NCI-H2171 (cell line): ENCODE measurements at places on chromosomes 6 and 20.

GRCh38 chr6:71982389-71982788 lies 96.0 kb downstream of the RIMS1 start:
- DNase-seq = no peak

DNA sequence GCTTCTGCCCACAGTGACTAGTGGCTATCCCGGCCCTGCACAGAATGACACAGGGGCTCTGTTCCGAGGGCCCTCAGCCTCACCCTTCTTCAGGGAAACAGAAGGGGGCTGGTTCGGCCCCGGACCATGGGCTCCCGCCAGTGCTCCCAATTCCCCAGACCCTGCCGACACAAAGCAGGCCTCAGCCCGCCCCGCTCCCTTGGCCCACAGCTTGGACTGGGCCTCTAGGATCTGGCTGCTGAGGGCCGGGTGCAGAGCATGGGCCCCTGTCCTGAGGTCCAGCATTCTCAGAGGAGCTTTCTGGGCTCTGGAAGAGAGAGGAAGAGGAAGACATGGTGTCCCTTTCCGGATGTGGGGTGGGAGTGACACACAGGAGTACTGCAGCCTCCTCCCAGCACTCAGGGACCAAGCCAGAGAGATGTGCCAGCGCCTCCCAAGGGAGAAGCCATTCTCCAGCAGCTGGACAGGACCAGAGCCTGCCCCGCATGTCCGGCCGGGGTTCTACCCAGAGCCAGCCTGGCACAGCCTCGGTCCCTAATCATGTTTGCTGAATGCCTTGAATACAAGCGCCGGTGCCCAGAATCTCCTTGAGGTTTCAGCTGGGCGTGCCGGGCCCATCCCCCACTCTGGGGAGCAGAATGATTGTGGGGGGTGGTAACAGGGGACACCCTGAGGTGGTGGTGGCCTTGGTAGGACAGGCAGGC lies 23.9 kb downstream of the C20orf203 start:
- no peak for DNase-seq

DNA sequence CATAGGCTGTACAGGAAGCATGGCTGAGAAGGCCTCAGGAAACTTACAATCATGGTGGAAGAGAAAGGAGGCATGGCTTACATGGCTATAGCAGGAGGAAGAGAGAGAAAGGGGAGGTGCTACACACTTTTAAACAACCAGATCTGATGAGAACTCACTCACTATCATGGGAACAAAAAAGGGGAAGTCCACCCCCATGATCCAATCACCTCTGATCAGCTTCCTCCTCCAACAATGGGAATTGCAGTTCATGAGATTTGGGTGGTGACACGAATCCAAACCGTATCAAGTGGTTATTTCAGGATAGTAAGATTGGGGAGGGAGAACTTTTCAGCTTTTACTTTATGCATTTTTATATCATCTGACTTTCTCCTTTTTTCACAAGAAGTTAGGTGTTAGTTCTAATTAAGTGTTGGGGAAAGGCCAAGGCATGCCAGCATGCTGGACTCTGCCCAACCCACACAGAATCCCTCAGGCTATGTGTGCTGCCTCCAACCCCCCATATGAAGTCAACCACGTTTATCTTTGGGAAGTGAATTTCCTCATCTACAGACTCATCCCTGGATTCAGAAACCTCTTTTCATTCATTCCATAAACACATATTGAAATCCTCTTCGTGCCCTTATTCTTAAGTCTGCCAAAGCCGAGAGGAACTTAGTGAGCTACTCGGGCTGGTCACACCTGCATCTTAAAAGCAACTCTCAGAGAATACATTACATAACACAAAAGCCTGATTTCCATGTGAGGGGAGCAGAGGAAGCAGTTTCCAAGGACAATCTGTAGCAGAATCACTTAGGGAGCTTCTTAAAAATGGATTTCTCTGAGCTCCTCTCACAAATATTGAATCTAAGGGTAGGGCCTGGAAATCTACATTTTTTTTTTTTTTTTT lies 16.7 kb upstream of the CLIC5 start:
- DNase-seq = no peak

- no peak for DNase-seq
Measured at GRCh38 chr6:44192428-44193041, 24.2 kb upstream of the MYMX start.

DNA sequence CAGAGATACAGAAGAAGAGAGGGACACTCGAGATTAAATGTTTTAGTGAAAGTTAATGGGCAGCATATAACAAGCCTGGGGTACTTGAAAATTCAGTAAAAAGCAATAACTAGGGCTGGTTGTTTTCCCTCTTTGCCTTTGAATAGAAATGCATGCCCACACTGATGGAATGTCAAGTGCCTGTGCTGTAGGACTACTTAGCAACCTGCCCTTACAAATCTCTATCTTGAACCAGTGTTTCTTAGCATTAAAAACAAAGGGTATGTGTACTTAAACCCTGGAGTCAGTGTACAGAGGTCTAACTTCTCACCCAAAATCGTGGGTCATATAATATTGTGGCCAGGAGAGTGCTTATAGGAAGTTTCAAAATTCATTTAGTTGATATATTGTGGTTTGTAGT lies 37.1 kb downstream of the RNF144B start:
- no peak for DNase-seq

DNA sequence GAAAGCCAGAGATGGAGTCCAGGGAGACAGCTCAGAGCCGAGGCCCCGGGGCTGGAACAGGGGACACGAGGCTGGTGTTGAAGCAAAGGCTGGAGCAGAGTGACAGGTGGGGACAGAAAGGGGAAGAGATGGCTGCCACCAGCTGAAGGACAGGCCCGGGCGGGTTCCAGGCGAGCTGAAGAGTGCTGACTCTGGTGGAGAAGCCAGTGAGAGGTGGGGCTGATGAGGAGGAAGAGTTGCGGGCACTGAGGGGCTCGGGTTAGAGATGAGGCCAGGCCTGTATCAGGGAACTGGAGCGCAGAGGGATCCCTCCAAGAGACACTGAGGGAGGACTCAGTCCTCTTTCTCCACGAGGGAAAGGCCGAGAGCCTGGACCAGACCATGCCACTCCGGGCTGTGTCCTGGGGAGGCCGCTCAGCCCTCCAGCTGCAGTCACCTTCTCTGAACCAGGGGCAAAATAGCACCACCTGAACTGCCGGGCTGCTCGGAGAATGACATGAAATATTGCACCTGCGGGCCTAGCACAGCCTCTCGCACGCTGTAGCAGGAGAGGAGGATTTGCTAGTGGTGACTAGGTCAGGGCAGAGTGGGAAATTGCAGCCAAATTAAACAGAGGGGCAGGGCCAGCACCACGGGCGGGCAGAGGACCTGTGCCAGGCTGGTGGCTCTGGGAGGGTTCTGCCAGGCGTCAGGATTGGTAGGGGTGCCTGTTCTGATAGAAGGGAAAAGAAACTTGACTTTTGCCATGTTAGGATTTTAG lies 175.9 kb downstream of the ZDHHC14 start:
- no peak for DNase-seq

- DNase-seq = no peak
Measured at GRCh38 chr6:141552031-141552430, 580.7 kb upstream of the GJE1 start.

DNA sequence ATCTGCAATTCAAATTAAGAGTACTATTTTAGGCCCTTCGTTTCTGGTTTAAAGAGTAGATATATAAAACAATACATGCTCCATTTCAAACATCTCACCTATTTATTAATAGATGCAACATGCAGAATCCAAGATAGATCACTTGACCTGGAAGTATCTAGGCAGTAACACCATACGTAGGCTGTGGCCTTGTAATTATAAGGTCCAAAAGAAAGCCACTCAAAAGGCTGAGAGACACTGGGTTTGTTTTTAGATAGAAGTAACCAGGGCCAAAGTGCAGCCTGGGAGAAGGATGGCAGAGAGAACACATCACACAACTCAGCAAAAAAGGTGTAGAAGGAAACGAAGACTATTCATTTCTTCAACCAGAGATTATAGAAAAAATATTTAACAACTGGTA lies 8.4 kb upstream of the GFOD1 start:
- no peak for DNase-seq

- no peak for DNase-seq
Measured at GRCh38 chr6:14771016-14771415, 474.9 kb upstream of the JARID2 start.

- no peak for DNase-seq
Measured at GRCh38 chr6:123909989-123910388, 106.3 kb downstream of the NKAIN2 start.

- no peak for DNase-seq
Measured at GRCh38 chr6:10610289-10610688, 84.1 kb downstream of the C6orf52 start.

GRCh38 chr6:97347111-97347510 lies 64.1 kb upstream of the MMS22L start:
- no peak for DNase-seq

DNA sequence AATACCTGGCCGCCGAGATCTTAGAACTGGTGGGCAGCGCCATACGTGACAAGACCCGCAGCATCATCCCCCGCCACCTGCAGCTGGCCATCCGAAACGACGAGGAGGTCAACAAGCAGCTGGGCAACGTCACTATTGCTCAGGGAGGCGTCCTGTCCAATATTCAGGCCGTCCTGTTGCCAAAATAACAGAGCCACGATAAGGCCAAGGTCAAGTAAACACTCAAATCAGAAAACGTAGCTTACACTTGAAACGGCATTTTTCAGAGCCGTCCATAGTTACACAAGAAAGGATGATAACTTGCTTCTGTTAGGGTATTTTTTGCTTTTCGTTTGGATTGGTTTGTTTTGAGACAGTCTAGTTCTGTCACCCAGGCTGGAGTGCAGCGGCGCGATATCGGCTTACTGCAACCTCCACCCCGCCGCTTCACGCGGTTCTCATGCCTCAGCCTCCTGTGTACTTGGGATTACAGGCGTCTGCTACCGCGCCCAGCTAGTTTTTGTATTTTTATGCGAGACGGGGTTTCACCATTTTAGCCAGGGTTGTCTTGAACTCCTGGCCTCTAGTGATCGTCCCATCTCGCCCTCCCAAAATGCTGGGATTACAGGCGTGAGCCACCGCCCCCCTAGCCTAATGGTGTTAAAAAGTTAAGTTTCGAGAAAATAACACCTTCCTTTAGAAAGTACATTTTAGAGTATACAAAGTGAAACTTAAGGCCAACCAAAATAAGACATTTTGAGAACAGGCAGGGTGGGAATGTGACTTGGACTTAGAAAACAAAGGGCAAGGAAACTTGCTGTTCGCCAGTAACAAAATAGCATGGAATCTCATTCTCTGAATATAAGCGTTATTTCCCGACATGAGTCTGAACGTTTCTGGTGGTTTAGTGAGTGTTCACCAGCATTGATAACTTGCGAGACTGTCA lies 42.8 kb upstream of the HFE start:
- no peak for DNase-seq

- no peak for DNase-seq
Measured at GRCh38 chr20:52349806-52350205, 158.2 kb upstream of the ZFP64 start.

- no peak for DNase-seq
Measured at GRCh38 chr6:88840796-88841539, 122.5 kb downstream of the RNGTT start.

DNA sequence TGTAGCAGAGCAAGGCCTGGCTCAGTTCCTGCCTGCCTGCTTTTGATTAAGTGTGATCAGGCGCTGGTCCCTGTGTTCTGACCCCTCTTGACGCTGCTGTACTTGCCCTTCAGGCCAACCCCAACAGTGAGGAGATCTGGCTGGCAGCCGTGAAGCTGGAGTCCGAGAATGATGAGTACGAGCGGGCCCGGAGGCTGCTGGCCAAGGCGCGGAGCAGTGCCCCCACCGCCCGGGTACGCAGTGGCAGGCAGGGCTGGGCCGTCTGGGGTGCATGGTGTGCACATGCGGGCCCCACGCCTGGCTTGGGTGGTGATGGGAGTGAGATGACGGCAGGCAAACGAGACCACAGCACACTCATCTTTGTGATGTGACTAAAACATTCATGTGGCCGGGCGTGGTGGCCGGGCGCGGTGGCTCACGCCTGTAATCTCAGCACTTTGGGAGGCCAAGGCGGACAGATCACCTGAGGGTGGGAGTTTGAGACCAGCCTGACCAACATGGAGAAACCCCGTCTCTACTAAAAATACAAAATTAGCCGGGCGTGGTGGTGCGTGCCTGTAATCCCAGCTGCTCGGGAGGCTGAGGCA lies 10.1 kb upstream of the C20orf204 start:
- no peak for DNase-seq

DNA sequence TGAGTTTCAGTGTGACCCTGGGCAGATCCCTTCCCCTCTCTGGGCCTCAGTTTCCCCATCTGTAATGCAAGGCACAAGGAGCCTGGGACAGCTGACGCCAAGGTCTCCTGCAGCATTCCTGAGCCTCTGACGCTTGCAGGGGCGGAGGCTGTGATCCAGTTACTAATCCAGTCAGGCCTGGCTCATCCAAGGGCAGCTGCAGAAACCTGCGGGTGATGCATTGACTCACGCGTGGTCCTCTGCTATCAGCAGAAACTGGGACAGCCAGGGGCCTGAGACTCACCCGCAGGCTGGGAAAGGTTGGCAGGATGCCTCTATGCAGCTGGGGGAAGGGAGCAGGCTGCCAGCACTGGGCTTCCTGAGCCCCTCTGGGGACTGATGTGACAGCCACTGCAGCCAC lies 65.0 kb upstream of the SIRPA start:
- DNase-seq = no peak

GRCh38 chr20:46028110-46028509 lies 905 bp upstream of the SLC12A5 start:
- no peak for DNase-seq

DNA sequence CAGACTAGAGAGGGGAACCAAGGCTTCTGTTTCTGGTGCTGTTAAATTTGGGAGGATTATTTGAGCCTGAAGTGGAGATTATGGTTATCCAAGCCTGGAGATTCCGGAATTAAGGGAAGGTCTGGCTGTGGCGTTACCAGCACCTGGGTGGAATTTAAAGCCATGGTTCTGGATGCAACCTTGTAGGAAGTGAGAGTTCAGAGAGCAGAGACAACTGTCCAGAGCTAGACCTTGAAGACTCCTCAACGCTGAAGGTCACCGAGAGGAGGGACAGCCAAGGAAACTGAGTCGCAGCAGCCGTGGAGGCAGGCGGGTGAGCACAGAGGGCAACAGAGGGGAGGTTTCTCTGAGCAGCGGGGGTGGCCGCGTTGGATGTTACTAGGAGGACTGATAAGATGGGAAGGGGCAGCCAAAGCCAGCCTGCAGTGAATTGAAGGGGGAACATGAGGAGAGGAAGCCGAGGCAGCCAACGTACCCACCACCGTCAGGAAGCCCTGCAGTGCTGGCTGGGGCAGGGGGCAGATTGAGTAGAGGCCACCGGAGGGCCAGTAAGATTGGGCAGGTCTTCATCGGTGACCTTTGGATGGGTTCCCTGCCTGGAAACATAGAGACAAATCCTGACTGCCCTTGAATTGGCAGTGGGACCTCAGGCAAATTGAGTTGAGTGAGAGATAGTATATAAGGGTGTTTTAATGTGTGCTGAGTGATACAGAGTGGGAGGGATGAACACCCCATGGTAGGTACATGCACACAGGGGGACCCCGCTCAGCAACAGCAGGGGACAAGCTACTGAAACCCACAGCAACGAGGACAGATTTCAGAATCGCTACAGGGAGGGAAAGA lies 90.3 kb downstream of the SNX5 start:
- no peak for DNase-seq
